ENCODE measurements at places on chromosomes 12 and 14.

DNA sequence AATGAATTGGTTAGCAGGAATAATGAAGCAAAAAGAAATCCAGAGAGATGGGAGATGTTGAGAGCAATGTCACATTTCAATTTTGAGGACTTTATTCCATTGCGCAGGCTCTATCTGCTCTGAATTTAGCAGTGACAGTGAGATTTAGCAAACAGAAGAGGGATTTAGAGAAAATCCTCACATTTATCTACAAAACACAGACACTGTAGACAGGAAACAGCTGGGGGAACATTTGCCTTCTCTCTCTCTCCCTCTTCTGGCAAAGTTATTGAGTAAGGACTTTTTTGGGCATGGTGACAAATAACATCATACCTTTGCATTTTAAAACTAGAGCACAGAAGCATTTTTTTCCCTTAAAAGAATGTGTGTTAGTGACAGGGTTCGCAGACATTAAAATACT is at the start of gene IGF1:
IGF1 (minus strand) TSS at position 158 of the 400 bp plus-strand sequence. CDS start 182 bp downstream, outside the sequence.
- peak; percentile 70 for DNase-seq

- peak; percentile 83 for DNase-seq
Observed at GRCh38 chr12:100234591-100235304, 32.1 kb downstream of the DEPDC4 start.

- peak; percentile 47 for DNase-seq
Observed at GRCh38 chr14:75441728-75442127, 13.9 kb downstream of the JDP2 start.

GRCh38 chr14:73785834-73786635 is 65.6 kb upstream of the PTGR2 start:
- DNase-seq = peak; percentile 96

DNA sequence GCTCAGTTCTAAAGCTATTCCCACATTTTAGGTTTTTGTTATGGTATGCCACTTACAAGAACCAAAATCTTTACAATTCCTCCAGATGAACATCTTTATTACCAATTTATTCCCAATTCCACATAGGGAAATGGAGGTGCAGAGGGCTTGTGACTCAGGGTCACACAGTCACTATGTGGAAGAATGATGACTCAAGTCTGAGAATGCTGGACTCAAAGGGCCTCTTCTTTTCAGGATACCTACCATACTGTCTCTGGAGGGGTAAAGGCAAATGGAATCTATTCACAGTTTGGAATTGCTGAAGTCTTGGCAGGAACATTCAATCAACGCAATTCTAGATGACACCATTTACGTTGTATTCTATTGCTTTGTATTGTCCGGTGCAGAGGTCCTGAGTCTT is 48.2 kb upstream of the MANSC4 start:
- DNase-seq = no peak

- DNase-seq = no peak
Observed at GRCh38 chr12:95759718-95760117, 30.8 kb downstream of the NTN4 start.

GRCh38 chr12:104243551-104243950 is 28.0 kb downstream of the TXNRD1 start:
- DNase-seq = no peak

DNA sequence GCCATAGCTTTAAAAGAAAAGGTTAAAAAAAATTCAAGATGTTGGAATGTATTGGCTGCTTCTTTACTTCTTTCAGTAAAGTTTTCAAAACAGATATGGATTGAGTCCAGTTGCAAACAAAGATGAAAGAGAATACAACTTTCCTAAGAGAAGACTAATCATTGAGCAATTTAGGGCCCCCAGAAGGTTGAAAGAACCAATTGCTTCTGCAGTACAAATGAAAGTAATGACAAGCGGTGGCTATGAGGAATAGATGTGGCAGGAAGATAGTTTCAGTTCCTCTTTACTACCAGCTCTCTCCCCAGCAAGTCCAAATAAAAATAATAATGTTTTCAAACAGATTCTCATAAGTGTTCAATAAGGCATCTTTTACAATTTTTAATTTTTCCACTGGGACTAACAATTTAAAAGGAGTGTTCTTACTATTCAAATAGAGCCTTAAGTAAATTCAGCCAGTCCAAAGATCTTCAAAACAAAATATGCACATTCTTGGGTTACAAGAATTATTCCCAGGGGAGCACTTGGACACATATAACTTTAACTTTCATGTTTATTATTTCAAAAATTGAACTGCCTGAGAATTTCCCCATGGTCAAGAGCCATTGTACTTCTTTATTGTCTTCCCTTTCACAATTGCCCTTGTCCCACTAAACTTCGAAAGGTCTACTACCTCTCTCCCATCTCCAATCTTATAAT is 62.3 kb upstream of the PPP1R12A start:
- peak; percentile 30 for DNase-seq

DNA sequence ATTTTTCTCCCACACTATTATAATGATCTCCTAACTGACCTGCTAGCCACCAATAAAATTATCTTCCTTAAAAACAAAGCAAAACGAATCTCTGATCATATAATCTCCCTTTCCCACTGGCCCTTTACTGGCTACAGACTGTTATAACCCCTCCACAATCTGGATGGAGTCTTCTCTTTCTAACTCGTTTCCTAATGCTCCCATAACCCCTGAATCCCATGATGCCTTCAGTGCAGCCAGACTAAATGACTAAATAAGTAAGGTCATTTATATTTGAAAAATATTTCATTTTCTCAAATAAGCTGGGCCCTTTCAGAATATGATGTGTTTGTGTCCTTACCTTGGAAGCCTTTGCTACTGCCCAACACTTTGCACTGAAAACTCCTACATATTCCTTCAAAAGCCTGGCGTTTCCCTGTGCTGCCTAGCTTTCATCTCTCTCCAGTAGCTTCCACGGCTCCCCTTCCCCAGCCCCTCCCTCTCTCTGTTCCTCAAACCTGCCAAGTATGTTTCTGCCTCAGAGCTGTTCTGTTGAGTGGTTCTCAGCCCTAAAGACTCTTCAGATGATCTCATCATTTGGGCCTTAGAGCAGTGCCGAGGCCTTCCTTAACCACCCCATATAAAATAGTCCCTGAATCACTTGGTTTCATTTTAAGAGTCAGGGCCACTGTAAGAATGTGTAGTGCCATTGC is 91.7 kb downstream of the MYRFL start:
- peak; percentile 21 for DNase-seq

Measured in fibroblast of the aortic adventitia (primary cell).